ENCODE measurements at places on chromosomes 12 and 14.

GRCh38 chr14:100761481-100761880, 34.8 kb downstream of the DLK1 start:
- DNase-seq: no peak

DNA sequence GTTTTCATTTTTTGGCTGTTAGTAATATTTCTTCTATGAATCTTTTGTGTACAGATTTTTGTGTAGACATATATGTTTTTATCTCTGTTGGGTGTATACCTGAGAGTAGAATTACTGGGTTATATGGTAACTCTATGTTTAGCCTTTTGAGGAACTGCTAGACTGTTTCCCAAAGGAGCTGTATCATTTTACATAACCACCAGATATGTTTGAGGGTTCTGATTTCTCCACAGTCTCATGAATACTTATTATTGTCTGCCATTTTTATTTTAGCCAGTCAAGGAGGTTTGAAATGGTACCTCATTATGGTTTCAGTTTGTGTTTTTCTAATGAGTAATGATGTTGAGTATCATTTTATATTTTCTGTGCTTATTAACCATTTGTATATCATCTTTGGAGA, 1.9 kb downstream of the PCNX4 start:
- no peak for DNase-seq

DNA sequence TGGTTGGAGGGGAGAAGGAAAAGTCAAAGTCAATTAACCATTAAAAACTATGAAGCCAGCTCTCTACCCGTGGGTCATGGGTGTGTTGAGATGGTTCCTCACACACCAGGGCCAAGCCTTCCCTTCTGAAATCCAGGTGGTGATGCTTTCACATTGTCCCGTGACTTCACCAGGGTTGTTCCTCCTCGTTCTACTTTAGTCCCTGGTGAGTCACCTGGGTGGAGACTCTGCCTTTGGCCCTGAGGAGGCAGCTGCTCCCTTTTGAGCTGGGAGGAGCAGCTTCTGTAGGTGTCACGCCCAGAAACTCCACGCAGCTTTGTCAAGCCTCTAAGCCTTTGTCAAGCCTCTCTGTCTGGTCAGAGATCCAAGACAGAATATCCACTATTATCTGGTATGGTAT, 348.3 kb downstream of the BMP4 start:
- DNase-seq: no peak

- no peak for DNase-seq
Observed at GRCh38 chr12:117447665-117448366, 86.4 kb upstream of the NOS1 start.

DNA sequence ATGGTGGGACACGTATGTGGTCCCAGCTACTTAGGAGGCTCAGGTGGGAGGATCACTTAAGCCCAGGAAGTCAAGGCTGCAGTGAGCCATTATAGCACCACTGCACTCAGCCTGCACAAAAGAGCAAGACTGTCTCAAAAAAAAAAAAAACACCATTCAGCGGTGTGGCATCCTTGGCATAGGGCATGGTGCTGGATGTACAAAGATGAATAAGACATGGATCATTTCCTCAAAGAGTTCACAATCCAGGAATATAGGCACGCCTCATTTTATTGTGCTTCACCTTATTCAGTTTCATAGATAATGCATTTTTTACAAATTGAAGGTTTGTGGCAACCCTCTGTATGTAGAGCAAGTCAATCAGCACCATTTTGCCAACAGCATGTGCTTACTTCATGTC, 6.4 kb downstream of the CINP start:
- DNase-seq: no peak

DNA sequence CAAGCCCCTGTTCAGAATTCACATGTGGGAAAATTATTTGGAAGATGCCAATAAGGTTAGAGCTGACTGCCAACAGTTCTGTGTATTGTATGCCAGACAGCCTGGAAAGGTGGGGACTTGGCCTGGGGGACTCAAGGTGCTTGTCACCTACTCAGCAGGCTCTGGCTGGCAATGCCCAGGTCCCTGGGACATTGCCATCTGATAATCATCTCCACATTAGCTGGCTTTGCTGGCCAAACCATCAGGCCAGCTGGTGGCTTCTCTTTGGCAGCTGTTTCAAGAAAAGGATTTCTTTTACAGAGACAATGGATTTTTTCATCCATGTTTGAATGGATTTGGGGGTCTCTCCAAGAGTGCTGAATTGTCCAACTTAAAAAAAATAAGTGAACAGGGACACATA, 165.2 kb downstream of the BRMS1L start:
- no peak for DNase-seq

- DNase-seq: no peak
Observed at GRCh38 chr14:52222901-52223300, 44.6 kb upstream of the PTGDR start.

GRCh38 chr14:32443890-32444661, 115.0 kb downstream of the AKAP6 start:
- no peak for DNase-seq

GRCh38 chr12:83515306-83516026, 828.8 kb downstream of the TMTC2 start:
- DNase-seq: no peak

DNA sequence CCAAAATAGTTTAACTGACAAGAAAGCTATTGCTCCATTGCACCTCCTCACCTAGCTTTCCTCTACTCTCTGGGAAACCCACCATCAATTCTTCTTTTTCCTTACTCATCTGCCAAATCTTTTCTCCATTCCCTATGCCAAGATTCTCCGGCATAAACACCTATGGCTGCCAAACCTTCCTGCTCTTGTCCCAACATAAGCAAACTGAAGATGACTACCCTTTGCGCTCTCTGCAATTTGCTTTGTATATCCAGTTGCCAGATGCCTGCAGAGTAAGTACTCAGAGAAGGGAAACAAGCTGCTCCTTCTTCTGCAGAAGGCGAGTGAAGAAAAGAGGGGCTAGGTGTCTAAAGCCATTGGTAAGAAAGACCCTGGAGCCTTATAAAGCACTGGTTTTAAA, 11.5 kb downstream of the PTGER2 start:
- DNase-seq: no peak

GRCh38 chr12:41453409-41453808, 265.3 kb downstream of the PDZRN4 start:
- no peak for DNase-seq

DNA sequence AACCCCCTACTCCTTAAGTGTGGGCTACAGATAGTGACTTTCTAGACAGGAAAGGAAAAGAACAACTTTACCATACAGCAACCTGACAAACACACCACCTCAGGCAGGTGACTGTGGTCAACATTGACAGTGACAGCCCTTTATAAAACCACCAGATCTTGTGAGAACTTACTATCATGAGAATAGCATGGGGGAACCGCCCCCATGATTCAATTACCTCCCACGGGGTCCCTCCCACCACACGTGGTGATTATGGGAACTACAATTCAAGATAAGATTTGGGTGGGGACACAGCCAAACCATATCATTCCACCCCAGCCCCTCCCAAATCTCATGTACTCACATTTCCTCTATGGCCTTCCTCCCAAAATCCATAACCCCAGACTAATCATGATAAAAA, 16.3 kb downstream of the OR10P1 start:
- DNase-seq: no peak

- DNase-seq: no peak
Observed at GRCh38 chr14:84036840-84037239, 1493.1 kb upstream of the FLRT2 start.

DNA sequence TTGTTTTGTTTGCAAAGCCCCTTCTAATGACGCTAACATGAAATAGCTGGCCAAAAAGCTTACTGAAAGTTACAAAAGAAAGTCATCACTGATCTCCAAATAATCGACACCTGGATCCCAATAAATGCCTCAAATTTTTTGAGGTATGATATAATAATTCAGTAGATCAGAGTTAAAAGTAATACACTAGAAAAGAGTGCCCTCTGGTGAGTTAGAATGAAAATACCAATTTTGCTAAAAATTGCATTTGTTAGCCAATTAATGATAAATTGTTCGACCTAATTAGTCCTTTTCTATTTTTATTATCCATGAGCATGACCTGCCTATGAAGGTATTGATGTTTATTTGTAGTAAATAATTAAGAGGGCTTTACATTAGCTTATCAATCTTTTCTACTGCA, 78.6 kb downstream of the CEP128 start:
- no peak for DNase-seq

GRCh38 chr12:58242796-58243630, 301.6 kb downstream of the ATP23 start:
- DNase-seq: no peak

- no peak for DNase-seq
Observed at GRCh38 chr14:33307691-33308251, 369.1 kb downstream of the NPAS3 start.

- DNase-seq: no peak
Observed at GRCh38 chr14:51912112-51912786, 51.8 kb downstream of the GNG2 start.

DNA sequence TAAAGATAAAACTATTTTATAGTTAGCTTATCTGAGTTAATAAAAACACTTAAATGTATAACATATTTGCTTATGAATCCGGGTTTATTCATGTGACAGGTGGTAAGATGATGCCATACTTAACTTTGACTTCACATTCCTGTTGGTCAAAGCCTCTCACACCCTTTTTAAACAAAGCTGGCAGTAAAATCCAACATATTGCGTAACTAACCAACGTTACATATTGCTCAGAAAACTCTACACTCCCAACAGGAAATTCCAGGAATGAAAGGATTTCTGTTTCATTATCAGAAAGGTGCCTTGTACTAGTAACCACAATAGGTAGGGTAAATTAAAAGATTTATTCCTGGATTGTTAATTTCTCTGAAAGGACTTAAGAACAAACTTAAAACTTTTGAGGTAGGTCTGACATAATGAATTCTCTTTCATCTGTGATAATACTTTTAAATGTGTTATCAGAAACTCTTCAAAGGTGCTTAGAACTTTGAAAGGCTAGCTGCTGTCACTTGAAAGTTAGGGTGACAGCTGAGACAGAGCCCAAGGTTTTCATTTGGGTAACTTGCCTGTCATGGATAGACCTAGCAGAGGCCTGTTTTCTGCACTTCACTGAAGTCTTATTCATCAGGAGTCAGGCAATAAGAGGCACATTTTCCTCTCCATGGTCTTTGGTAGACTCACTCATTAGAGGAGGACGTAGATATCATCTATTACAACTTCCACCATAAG, 23.8 kb upstream of the CATSPERB start:
- DNase-seq: no peak

DNA sequence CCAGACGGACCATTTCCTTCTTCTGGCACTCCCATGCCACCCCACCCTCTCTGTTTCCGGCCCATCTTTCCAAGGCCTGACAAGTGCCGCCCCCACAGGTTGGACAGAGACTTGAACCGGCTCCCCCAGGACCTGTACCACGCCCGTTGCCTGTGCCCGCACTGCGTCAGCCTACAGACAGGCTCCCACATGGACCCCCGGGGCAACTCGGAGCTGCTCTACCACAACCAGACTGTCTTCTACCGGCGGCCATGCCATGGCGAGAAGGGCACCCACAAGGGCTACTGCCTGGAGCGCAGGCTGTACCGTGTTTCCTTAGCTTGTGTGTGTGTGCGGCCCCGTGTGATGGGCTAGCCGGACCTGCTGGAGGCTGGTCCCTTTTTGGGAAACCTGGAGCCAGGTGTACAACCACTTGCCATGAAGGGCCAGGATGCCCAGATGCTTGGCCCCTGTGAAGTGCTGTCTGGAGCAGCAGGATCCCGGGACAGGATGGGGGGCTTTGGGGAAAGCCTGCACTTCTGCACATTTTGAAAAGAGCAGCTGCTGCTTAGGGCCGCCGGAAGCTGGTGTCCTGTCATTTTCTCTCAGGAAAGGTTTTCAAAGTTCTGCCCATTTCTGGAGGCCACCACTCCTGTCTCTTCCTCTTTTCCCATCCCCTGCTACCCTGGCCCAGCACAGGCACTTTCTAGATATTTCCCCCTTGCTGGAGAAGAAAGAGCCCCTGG, 1.2 kb upstream of the CMTM5 start:
- DNase-seq: no peak

DNA sequence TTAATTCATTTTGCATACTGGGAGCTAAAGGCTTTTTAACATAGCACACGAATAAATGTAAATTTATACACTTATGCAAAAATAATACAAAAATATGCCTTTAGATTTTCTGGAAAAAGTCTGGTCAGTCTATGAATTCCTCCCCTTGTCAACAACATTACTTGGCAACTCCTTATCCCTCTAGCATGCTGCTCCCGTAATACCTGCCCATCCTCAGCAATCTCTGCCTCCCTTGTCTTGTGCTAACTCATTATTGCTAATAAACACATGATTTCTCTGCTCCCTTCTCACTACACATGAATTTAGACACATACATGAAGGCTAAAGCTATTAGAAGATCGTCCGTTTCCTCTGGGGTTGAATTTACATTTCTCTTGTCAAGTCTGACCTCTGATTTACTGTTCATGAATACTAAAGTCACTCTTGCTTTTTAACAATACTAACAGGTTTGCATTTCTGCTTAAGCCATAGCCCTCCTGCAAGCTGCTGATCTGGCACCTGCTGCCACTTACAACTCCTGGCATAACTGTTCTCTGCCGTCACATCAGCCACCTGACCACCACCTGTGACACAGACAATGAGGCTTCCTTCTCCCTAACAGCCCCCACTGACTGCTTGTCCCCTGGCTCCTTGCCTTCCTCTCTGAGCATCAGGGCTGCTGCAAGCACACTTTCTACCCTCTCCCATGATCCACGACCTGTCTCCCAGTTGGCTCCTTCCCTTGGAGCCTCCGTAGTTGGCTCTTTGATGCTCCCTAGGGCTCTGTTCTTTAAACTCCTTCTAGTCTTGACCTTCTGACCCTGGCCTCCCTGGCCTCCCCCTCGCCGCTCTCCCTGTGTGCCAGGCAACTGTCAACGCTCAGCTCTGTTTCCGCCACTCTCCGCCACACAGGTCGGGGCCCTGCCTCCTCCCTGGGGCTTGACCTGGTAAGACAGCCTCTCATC, 177.6 kb downstream of the CALM1 start:
- DNase-seq: no peak

- no peak for DNase-seq
Observed at GRCh38 chr12:52316290-52316689, 4.9 kb downstream of the KRT83 start.

DNA sequence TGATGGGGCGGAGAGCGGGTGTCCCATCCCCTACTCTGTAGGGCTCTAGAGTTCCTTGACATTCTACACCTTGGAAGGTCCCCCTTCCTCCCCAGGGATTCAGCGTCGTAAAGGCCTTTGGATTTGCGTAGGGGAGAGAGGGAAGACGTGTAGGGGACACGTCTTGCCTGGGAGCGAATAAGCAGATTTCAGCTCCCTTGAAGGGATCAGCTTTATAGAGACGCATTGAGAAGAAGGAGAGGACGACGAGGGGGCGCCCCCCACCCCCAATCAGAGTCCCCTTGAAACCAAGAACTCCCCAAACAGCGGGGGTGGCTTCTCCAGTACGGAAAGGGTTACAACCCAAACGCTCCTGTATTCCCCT, 324 bp downstream of the CALCOCO1 start:
- DNase-seq: no peak

DNA sequence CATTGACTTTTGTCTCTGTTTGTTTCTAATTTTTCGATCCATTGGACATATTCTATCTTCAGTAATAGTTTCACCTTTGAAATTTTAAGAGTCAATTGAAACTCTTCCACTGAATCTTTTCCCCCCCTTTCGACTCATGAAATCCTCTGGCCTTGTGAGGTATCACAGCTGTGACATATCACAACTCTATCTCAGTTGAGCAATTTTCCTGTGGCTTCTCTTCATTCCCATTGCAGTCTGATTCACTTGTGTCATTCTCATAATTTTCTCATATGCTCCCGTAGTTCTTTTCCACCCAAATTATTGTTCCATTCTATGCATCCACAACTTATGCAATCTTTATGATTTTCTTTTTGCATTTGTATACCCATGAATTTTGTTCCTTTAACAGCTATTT, 261.6 kb downstream of the DACT1 start:
- no peak for DNase-seq
